ENCODE measurements at places on chromosomes 4 and X. TPM values are rescaled to one million over a fixed set of nuclear protein-coding genes. Genes with fewer than 3 reads are reported as not detected.

GRCh38 chr4:139647952-139648351 is 17.7 kb upstream of the MGST2 start:
- H3K27ac ChIP-seq, result no peak overlapping the region
- DNase-seq, result no peak
- no peaks in the 10 kb centered on the region for H3K27me3 ChIP-seq
- H3K36me3 ChIP-seq, result no peaks in the 10 kb centered on the region
- peaks cover 4% of the 10 kb centered on the region for H3K4me1 ChIP-seq

DNA sequence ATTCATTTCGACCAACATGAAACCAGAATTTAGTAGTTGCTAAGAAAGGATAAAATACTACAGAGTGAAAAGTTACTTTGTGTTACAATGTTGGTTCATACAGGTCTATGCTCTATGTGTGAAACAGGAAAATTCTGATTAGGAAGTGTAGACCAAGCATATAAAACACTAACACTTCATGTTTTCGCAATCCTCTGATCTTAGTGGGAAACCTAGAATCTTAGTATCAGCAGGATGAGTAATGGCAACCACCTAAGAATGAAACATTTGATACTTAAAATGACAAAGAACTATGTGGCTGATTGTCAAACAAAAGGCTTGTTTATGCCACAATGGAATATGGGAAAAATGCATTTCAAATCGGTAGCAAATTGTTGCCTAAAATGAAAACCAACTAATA is 116.1 kb downstream of the AMMECR1 start:
- H3K4me1 ChIP-seq, result no peaks in the 10 kb centered on the region
- no peaks in the 10 kb centered on the region for H3K36me3 ChIP-seq
- H3K27me3 ChIP-seq, result no peaks in the 10 kb centered on the region
- no peak for DNase-seq

GRCh38 chrX:56343219-56343618 is 111.1 kb downstream of the KLF8 start:
- no peaks in the 10 kb centered on the region for H3K36me3 ChIP-seq
- no peaks in the 10 kb centered on the region for H3K4me1 ChIP-seq
- H3K4me3 ChIP-seq, result no peak overlapping the region

DNA sequence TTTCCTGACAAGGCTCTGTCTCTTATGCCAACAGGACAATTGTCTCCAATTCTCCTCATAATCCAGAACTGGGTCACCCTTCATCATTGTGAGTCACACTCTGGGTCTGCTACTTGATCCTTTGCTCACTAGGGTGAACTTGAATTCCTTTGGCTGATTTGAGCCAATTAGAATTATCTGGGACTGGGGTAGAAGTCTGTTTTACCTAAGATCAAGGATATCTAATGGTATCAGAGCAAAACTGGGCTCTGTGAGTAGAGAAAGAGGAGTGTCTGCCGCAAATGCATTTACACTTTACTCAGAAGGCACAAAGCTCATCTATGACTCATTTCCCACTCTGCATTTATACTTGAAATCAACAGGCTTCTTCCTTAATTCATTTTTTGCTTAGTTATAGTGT is 72.6 kb downstream of the PITX2 start:
- no peaks in the 10 kb centered on the region for H3K27me3 ChIP-seq
- DNase-seq, result peak; percentile 54
- H3K36me3 ChIP-seq, result peaks cover 10% of the 10 kb centered on the region
- H3K4me1 ChIP-seq, result no peaks in the 10 kb centered on the region
- H3K27ac ChIP-seq, result no peak overlapping the region
- H3K4me3 ChIP-seq, result no peak overlapping the region

DNA sequence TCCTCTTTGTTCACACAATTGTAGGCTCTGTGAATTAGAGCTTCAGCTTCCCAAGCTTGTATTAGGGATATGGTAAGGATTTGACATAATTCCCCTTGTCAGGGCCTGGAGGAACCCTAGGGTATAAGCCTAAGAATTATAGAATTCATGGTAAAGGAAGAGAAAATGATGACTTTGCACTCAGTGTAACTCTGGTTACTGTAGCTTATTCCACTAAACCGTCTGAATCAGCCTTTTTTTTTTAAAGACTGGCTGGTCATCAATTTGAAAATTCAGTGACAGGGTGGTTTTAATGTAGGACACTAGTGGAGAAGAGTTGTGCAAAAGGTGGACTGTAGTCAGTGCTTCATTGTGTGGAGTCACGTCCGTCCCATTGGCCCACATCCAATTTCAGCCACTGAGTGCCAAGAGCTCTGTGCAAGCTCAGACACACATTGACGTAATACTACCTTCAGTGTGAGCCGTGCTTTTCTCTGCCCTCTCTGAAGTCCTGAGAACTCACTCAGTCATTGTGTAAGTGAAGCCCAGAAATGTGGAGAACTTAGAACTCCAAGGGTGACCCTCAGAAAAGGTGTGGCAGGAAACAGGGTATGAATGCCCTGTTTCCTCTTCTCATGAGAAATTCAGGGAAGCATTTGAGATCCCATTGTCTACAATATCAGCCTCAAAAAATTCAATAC is 449.8 kb downstream of the C4orf33 start:
- no peaks in the 10 kb centered on the region for H3K4me1 ChIP-seq
- no peaks in the 10 kb centered on the region for H3K36me3 ChIP-seq
- DNase-seq, result peak; percentile 5
- H3K4me3 ChIP-seq, result no peak overlapping the region

DNA sequence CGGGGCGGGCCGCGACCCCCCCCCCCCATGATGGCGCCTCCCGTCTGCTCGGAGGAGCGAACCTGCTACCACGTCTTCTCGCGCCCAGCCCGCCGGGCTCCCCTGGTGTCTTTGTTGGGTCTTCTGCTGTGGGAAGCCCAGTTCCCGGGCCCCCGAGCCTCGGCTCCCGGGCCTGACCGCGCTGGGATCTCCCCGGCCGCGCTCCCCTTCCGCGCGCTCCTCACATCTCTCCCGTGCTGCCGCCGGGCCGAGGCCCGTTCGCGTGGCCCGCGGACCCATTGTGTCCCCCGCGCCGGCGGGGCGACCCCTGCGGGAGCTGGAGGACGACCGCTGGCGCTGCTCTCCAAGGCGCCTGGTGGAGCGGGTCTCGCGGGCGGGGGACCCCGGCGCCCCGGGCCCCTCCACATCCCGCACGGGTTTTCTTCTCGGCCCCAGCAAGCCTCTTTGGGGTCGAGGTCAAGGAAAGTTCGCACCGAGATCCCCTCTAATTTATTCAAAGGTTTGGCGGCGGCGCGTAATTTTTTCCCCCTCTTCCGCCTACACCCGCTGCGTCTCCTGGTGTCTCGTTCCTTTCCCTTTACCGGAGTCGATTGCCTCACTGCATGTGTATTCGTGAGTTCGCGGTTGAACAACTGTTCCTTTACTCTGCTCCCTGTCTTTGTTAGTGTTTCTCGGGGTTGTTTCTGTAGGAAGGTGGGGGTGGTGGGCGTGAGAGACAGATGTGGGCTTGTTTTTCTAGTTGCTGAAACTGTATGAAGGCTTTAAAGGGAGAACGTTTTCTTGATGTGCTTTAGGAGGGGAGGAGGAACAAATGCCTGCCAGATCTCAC is 770 bp downstream of the SMAD1 start:
- DNase-seq, result peak; percentile 55
- peak overlapping the region; percentile 89 for H3K27ac ChIP-seq
- H3K36me3 ChIP-seq, result no peaks in the 10 kb centered on the region
- H3K27me3 ChIP-seq, result no peaks in the 10 kb centered on the region

- no peaks in the 10 kb centered on the region for H3K36me3 ChIP-seq
- no peak overlapping the region for H3K4me3 ChIP-seq
- no peak overlapping the region for H3K27ac ChIP-seq
Measured at GRCh38 chr4:156633847-156634246, 337.8 kb downstream of the PDGFC start.

- no peaks in the 10 kb centered on the region for H3K36me3 ChIP-seq
- no peak for DNase-seq
- H3K27ac ChIP-seq, result no peak overlapping the region
Measured at GRCh38 chr4:157013656-157014055, 42.1 kb upstream of the PDGFC start.

- peak overlapping the region; percentile 13 for H3K27ac ChIP-seq
- H3K36me3 ChIP-seq, result no peaks in the 10 kb centered on the region
- DNase-seq, result no peak
- no peaks in the 10 kb centered on the region for H3K4me1 ChIP-seq
Measured at GRCh38 chr4:15427161-15427560, 672 bp upstream of the C1QTNF7 start.

DNA sequence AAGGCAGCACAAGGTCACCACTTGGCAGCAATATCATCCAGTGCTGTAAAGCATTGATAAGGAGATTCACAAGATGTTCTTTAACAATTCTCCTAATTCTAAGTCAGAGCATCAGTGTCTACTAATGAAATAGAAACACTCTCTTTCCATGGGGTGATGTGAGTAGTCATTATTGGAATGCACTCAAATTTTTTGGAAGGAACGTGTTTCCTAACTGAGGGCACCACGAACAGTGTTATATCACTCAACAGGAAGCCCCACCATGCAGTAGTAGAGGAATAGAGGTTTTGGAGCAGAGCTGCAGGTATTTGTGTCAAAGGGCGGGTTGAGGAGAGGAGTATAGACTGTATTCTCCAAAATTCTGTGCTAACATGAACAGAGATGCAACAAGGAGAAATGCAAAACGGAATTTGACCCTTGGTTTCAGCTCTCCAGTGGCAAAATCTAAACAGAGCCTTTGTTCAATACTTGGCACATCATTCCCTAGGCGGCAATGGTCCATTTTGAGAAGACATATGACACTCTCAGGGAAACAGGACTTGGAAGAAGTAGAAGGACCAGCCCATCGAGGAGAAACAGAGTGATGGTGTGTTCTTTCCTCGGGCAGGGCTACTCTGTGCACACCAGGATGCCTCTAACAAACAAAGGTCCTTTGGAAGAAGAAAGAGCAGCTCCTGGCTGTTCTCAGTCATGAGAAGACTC is 98.9 kb downstream of the CPEB2 start:
- no peaks in the 10 kb centered on the region for H3K36me3 ChIP-seq
- H3K27ac ChIP-seq, result no peak overlapping the region
- no peak for DNase-seq

- H3K36me3 ChIP-seq, result no peaks in the 10 kb centered on the region
- DNase-seq, result no peak
- no peaks in the 10 kb centered on the region for H3K27me3 ChIP-seq
- no peaks in the 10 kb centered on the region for H3K4me1 ChIP-seq
- no peak overlapping the region for H3K27ac ChIP-seq
Measured at GRCh38 chrX:38482183-38482582, 79.2 kb upstream of the TSPAN7 start.

- H3K36me3 ChIP-seq, result no peaks in the 10 kb centered on the region
- no peaks in the 10 kb centered on the region for H3K27me3 ChIP-seq
- peaks cover 27% of the 10 kb centered on the region for H3K4me1 ChIP-seq
- peak overlapping the region; percentile 28 for H3K27ac ChIP-seq
- no peak overlapping the region for H3K4me3 ChIP-seq
- DNase-seq, result peak; percentile 4
Measured at GRCh38 chrX:133783274-133783673, 202.1 kb downstream of the GPC3 start.

- DNase-seq, result peak; percentile 97
- H3K27me3 ChIP-seq, result no peaks in the 10 kb centered on the region
- H3K36me3 ChIP-seq, result peaks cover 9% of the 10 kb centered on the region
- no peaks in the 10 kb centered on the region for H3K4me1 ChIP-seq
- peak within 1 kb of the TSS; percentile 63 for H3K27ac ChIP-seq
Measured at GRCh38 chr4:20700007-20700761, at the start of gene PACRGL. TSS of gene PACRGL (plus strand) at chr4:20700458. CDS start at chr4:20704482, 4,024 bp downstream.

DNA sequence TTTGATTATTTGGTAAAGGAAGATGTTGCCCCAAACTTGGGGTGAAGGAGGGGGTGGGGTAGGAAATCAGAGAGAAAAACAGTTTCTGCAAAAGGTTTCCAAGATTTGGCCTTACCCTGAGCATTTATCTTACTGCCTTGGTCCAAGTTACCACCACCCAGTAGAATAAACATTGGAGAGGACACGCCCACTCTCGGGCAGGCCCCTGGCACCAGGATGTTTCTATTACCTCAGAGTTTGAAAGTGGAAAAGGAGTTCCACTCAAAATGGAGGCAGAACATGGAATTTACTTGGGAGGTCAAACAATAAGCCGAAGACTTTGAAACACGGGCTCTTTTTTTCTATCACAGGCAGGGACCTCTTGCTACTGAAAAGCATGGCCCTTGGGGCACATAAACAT is 113.7 kb downstream of the CHRNA9 start:
- H3K4me3 ChIP-seq, result no peak overlapping the region
- peaks cover 14% of the 10 kb centered on the region for H3K36me3 ChIP-seq
- no peaks in the 10 kb centered on the region for H3K27me3 ChIP-seq
- H3K4me1 ChIP-seq, result peaks cover 29% of the 10 kb centered on the region

GRCh38 chrX:53227224-53227765 is 2.3 kb upstream of the KDM5C start:
- H3K27me3 ChIP-seq, result no peaks in the 10 kb centered on the region
- no peak overlapping the region for H3K4me3 ChIP-seq
- H3K27ac ChIP-seq, result no peak overlapping the region
- H3K36me3 ChIP-seq, result no peaks in the 10 kb centered on the region

- no peaks in the 10 kb centered on the region for H3K27me3 ChIP-seq
- no peaks in the 10 kb centered on the region for H3K36me3 ChIP-seq
- no peaks in the 10 kb centered on the region for H3K4me1 ChIP-seq
Measured at GRCh38 chr4:128583753-128584712, 225.5 kb upstream of the JADE1 start.

GRCh38 chr4:7381221-7381889 is 53.4 kb downstream of the PSAPL1 start:
- DNase-seq, result no peak
- no peaks in the 10 kb centered on the region for H3K36me3 ChIP-seq
- no peaks in the 10 kb centered on the region for H3K27me3 ChIP-seq
- H3K4me1 ChIP-seq, result no peaks in the 10 kb centered on the region
- no peak overlapping the region for H3K27ac ChIP-seq

DNA sequence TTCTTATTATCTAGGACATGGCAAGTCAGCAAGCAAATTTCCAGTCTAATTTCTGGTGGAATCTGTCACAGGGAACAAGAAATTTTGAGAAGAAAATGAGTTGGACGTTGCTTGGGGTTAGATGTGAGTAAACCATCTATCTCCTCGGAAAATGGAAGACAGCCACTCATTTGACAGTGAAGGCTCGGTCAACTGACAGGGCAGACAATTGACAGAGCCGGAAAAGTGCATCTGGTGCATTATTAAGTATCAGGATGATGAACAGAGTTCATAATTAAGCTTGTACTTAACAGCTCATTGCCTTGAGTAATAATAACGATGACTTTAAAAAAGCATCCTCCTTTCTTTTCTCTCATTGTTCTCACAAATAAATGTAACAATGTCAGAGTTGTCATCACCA is 168.4 kb downstream of the MAD2L1 start:
- H3K36me3 ChIP-seq, result no peaks in the 10 kb centered on the region
- no peak for DNase-seq
- no peak overlapping the region for H3K27ac ChIP-seq
- no peaks in the 10 kb centered on the region for H3K4me1 ChIP-seq

MAGT1 gene
- 67.8 TPM for polyA plus RNA-seq

ADH1A gene
- 1.3 TPM for polyA plus RNA-seq

CLTRN gene
- 1.6 TPM for polyA plus RNA-seq

RBM46 gene
- polyA plus RNA-seq, result 0.06 TPM

PRRG1 gene
- polyA plus RNA-seq, result 6.6 TPM

POU3F4 gene
- polyA plus RNA-seq, result not detected

CPE gene
- 162 TPM for polyA plus RNA-seq

NELFA gene
- 37.3 TPM for polyA plus RNA-seq

TXK gene
- polyA plus RNA-seq, result 4.9 TPM

MAMLD1 gene
- 3.8 TPM for polyA plus RNA-seq

TLR10 gene
- polyA plus RNA-seq, result 2.2 TPM

Measured in large intestine (tissue), 12 donors.